Lower lobe of right lung (tissue), 2 donors: ENCODE measurements at places on chromosomes 13 and 19.
A peak's percentile ranks its signal among the peaks of the same experiment; 100 is the strongest.

DNA sequence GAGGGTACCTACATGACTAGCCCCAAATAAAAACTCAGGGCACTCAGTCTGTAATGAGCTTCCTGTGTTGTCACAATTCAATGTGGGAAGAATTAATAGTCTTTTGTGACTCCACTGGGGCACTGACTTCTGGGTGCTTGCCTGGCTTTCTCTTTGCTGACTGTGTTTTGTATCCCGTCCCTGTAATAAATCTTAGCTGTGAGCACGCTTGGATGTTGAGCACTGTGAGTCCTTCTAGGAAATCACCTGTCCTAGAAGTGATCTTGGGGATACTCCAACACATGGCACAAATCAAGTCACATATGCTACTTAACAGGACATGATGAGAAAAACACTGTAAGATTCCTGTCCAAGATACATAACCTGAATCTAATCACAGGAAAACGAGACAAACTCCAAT, 83.0 kb downstream of the USP12 start:
- no peak for DNase-seq

DNA sequence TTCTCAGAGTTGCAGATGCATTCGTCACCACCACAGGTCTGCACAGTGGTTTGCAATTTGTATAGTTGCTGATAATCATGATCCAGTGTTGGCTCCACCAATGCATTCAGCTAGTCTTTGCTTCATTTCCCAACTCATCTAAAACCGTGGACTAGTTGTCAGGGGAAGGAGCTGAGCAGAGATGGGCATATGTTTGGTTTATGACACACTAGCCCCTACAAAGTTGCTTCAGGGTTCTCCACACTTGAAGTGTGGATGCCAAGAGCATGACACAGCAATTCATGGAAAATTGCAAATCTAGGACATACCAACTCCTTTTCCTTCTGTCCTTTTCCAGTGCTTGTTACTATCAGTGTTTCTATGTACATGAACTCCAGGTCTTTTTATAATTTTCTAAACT, 168.0 kb downstream of the TNFSF13B start:
- no peak for DNase-seq

- DNase-seq = no peak
Observed at GRCh38 chr19:3494559-3494958, 5.9 kb downstream of the DOHH start.

GRCh38 chr13:25447396-25447795, 75.6 kb downstream of the ATP8A2 start:
- no peak for DNase-seq

DNA sequence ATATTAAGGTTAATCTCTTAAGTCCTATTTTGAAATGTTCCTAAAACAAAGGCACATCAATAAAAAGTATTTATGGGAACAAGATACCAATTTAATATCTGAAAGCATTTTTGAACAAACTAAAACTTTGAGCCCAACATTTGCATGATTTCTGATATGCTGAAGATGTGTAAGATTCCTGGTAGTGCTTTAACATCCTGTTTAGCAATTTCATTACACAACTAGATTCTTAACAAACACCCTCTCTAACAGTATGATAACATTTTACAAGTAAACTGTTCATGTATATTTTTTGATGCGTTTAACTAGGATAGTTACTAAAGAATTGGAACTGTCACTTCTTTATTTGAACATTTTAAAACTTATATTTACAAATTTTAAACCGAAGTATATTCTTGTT, 63.9 kb downstream of the DACH1 start:
- DNase-seq = no peak

GRCh38 chr19:642767-643727, 3.4 kb downstream of the FGF22 start:
- DNase-seq = no peak

DNA sequence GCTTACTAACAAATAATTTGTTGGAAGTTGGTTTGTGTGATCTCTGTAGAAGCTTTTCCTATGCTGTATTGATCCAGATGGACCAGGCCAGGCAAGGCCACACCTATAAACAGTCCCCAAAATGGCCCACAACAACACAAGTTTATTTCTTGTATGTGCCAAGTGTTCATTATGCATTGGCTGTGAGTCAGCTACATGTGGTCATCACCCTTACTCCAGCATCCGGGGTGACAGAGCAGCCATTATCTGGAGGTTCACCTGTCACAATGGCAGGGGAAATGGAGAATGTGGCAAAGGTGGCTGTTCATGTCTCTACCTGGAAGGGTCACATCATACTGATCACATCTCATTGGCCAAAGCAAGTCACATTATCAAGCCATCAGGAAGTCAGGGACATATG, 164.3 kb downstream of the DCT start:
- no peak for DNase-seq

DNA sequence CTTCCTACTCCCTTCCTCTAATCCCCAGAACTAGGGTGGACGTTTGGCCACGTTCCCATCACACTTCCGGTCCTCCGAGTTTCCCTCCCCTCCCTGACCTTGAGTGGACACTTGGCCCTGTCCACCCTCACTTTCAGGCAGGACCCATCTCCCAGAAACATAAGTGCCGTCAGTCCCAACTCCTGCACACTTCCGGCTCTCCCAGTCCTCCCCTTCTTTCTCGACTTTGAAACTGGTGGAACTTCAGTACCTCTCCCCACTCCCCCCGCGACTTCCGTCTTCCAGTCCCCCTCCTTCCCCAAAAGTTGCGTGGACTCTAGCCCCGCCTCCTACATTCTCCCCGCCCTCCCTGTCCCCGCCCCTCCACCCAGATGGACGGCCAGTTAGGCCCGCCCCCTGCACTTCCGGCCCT, 278 bp upstream of the ZNF274 start:
- DNase-seq = no peak

DNA sequence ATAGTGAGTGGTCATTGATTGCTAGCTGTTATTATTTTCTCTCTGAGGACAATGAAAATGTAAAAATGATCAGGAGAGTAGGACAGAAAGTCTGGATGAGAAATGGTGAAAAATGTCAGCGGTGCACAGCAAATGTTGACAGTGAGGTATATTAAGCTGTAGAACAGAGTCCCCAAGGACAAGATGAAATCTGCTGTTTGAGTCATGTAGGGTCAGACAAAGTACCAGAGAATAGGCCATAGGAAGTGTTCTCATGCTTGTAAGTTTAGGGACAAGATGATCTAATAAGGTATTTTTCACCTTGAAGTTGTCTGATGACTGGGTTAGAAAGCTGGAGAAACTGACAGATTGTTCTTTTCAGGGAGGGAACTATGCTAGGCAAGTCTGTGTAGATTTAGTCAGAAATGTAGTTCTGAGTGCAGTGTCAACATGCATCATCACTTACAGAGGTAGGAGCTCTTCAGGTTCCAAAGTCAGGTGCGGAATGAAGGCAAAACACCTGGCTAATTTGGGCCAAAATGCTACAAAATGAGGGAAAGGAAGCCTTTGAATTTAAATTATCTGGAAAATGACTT, 369.3 kb downstream of the DLEU7 start:
- no peak for DNase-seq

GRCh38 chr13:110062777-110063442, 244.0 kb downstream of the COL4A1 start:
- no peak for DNase-seq

DNA sequence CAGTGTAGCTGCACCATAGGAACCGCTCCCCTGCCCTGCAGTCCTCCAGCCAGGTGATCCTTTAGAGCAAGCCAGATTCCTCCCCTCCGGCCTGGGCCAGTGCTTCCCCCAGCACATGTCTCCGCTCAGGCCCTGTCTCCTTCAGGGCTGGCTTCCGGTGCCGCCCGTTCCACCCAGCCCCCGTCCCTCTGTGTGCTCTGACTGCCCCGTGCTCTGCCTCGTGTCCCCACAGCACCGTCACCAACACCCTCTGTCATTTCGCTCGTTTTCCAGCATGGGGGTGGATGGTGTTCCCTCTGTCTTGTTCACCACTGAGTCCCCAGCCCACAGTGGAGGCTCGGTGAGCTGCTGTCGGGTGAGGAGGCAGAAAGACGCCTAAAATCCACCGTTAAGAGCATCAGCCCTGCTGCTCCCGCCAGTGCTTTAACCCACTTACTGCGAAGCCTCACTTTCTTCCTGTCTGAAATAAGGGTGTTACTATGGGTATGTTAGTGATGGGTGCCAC, 54.5 kb downstream of the TSSK6 start:
- DNase-seq = peak; percentile 76

- no peak for DNase-seq
Observed at GRCh38 chr13:111948281-111948680, 118.7 kb upstream of the SOX1 start.

GRCh38 chr13:102913914-102914313, 68.1 kb downstream of the ERCC5 start:
- DNase-seq = no peak

- DNase-seq = no peak
Observed at GRCh38 chr19:6087074-6087571, 23.2 kb downstream of the RFX2 start.

DNA sequence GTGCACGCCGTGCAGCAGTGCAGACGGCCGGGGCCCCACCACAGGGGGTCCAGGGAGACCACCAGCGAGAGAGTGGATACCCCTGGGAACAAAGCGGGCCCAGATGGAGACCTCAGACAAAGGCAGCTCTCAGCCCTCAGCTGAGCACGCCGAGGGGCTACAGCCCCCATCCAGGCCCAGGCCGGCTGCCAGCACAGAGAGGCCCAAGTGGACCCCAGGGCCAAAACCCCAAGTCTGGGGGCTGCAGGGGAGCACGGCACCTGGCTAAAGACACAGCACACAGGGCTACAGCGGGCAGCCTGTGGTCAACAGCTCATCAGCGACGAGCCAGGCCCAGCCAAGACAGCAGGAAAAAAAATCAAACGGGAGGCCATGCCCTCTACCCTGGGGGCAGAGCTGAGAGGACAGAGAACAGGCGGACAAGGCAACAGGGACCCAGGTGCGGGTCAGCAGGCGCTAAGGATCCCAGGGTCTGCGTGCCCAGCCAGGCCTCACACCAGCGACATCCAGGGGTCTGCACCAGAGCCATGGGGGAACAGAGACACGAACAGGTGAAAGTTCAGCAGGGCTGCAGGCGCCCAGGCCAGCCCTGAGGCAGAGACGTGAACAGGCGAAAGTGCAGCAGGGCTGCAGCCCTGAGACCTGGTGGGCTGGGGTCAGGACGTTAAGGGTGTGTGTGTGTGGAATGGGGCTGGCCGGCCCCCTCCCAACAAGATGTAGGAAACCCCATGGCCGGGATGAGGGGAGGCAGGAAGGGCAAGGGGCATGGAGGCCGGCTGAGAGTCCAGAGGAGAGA, 34.3 kb downstream of the RASA3 start:
- peak; percentile 38 for DNase-seq

GRCh38 chr13:43036351-43037250, 13.2 kb downstream of the DNAJC15 start:
- DNase-seq = no peak

DNA sequence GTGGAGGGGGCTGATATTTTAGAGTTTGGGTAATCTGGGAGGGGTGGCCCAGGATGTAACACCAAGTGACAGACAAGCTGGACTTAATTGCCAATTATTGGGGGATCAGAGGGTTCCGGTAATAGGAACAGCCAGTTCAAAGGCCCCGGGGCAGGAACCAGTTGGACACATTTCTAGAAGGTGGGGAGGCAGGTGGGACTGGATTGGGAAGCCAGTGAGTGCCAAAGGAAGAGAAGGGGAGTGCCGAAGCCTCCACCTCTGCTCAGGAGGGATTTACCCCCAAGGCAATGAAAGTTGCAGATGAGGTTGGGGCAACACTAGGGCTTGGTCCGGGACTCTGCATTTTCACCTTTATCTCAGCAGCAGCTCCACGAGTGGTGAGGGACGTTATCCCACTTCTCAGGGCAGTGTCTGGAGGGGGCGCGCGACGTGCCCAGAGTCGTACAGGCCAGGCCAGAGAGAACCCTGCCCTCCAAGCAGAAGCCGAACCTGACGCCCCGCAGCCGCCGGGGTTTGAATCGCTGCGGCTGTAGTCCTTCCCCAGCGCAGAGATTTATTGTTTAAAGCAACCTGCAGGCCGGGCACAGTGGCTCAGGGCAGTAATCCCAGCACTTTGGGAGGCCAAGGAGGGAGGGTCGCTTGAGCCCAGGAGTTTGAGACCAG, 5.7 kb upstream of the JUND start:
- DNase-seq = no peak

DNA sequence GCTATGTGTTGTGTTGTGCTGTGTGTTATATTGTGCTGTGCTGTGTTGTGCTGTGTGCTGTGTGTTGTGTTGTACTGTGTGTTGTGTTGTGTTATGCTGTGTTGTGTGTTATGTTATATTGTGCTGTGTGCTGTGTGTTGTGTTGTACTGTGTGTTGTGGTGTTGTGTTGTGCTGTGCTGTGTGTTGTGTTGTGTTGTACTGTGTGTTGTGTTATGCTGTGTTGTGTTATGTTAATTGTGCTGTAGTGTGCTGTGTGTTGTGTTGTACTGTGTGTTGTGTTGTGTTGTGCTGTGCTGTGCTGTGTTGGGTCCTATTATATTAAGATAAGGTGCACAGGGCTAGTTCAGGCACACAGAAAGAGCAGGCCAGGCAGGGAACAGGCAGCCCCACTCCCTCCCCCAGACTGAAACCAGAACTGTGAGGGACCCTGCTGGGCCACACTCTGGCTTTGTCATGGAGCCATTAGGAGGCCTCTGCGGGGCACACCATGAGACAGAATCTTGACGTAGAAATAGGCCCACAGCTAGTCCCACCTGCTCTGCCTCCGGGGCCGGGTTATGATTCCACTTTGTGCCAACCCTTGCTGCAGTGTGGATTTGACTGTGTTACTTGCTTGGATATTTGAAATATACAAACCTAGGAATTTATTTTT, 12.1 kb downstream of the SOX1 start:
- DNase-seq = no peak

DNA sequence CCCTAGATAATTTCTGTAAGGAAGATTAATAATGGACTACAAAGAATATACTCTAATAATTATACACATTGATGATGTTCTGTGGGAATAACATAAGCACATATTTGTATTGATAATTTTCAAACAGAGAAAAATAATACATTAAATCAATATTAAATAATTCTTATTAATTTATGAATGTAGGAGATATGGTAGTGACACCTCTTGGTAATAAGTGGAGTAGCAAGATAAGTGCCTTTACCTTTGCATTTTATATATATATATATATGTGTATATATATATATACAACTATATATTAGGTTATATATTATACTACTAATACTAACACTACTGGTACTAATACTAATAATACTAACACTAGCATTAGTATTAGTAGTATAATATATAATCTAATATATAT, 905.8 kb downstream of the SLITRK1 start:
- DNase-seq = no peak

DNA sequence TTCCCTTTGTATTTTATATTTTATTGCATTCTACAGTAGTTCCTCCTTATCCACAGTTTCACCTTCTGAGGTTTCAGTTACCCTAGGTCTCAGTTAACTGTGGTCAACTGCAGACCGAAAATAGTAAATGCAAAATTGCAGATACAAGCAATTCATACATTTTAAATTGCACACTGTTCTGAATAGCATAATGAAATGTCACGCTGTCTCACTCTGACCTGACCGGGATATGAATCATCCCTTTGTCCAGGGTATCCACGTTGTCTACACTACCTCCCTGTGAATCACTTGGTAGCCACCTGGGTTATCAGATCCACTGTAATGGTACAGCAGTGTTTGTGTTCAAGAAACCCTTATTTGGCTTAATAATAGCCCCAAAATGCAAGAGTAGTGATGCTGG, 325.0 kb downstream of the DNAJC15 start:
- no peak for DNase-seq

- DNase-seq = peak; percentile 95
Observed at GRCh38 chr19:52922841-52923777, at the start of gene ZNF888. ZNF888 (minus strand) TSS chr19:52923428; CDS start chr19:52917873, 5,555 bp downstream.

GRCh38 chr19:35141837-35142605, 1.0 kb upstream of the FXYD7 start:
- DNase-seq = no peak
